ENCODE measurements at places on chromosomes 1 and 21.
A peak's percentile ranks its signal among the peaks of the same experiment; 100 is the strongest.

DNA sequence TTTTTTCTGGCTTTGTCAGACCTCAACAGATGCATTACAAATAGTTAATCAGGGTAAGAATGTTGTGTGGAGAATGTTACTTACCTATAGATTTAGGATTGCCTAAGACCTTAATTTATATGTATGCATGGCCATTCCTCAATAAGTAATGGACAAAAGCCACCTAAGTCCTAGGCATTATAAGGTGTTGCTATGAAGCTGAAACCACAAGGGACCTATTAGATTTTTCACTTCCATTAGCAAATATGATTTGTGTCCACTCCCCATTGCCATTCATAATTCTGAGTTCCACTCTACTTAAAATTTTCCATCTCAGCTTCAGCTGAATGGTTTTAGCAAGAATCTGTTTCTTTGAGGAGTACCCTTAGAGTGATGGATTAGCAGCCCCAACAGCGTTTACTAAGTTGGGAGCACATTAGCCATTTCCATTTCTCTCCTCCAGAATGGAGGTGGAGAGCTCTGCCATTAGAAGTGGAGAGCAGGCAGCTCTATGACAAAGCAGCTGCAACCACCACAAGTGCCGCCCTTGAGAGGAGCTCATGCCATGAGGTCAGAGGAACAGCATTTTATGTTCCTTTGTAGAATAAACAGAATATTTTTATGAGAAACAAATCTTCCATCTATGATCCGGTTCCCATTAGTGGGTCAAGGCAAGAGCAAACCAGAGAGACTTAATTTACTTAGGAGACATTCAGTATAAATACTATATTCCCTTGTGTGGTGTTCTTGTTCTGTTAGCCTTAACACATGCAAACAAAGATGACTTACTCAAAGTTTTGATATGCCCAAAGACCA is 28.9 kb upstream of the C1orf87 start:
- DNase-seq = peak; percentile 2

DNA sequence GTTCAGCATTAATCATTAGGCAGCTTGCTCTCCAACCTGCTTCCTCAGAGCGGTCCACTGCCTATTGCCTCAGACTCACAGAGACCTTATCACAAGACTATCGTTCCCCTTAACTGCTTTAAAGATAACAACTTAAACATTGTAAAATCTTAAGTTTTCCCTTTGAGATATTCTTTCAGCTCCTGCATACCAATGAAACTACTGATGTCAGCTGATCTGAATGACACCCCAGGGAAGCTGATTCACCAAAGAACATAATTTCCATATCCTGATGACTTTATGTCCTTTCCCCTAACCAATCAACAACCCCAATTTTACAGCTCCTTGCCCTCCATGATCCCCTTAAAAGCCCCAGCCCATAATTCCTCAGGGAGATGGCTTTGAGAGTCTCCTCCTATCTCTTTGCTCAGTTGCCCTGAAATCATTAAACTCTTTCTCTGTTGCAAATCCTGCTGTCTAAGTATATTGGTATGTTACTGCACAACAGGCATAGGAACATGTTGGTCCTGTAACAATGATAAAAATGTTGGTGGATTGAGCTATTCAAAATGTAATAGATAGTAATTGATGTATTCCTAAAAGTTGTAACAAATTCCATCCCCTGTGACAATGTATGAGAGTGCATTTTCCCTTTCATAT is 621.4 kb upstream of the RGS18 start:
- DNase-seq = no peak

DNA sequence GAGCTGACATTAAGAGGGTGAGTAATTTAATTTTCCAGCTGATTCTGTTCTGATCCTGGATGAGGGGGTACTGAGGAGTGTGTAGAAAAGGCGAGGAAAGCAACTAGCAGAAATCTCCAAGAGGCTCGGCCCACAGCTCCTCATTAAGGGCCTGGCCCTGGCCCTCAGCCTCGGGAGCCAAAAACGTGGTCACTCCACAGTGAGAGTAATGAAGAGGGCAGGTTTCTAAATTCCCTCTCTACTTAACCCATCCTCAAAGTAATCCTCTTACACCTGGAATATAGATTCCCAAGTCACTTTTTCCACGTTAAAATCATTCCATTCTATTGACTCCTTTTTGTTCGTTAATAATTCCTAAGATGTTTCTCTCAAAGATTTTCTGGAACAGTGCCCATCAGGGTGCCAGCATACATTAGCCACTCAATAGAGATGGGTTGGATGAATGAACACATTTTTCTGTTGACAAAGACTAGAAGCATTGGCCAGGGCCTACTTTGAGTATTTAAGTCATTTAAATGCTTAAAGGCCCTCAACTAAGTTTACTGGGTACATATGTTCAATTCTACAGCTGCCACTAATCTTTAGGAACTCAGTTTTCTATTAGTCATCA is 1.1 kb upstream of the COL11A1 start:
- no peak for DNase-seq

- no peak for DNase-seq
These were observed 25.3 kb upstream of the VAMP3 start for GRCh38 chr1:7745783-7746182.

DNA sequence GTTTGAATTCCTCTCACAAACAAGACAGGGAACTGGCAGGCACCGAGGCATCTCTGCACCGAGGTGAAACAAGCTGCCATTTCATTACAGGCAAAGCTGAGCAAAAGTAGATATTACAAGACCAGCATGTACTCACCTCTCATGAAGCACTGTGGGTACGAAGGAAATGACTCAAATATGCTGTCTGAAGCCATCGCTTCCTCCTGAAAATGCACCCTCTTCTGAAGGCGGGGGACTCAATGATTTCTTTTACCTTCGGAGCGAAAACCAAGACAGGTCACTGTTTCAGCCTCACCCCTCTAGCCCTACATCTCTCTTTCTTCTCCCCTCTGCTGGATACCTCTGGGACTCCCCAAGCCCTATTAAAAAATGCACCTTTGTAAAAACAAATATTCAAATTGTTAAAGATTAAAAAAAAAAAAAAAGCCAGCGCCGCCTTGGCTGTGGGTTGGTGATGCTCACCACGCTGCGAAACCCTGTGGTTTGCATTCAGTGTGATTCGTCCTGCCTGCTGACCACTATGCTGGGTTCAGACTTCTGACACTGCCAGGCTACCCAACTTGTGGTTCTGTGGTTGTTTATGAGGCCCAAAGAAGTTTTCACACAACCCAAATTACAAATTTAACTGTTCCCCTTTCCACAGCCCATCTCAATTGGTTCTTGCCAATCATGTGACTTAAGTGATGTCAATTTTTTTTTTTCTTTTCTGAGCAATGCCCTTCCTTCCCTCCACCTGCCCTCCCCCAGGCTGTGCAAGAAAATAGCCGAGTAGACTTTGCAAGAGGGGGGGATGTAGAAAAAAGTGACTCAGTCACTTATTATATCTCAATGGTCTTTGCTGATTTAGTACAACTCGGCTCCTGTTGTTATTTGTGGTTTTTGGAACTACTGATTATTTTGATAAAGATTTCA is at the start of gene RUNX1:
Gene RUNX1 (minus strand): TSS at position 597 of the 912 bp plus-strand sequence.
- peak; percentile 96 for DNase-seq

- no peak for DNase-seq
These were observed 3.5 kb upstream of the FCMR start for GRCh38 chr1:206925106-206925736.

GRCh38 chr21:29125979-29126378 is 4.5 kb upstream of the MAP3K7CL start:
- no peak for DNase-seq

DNA sequence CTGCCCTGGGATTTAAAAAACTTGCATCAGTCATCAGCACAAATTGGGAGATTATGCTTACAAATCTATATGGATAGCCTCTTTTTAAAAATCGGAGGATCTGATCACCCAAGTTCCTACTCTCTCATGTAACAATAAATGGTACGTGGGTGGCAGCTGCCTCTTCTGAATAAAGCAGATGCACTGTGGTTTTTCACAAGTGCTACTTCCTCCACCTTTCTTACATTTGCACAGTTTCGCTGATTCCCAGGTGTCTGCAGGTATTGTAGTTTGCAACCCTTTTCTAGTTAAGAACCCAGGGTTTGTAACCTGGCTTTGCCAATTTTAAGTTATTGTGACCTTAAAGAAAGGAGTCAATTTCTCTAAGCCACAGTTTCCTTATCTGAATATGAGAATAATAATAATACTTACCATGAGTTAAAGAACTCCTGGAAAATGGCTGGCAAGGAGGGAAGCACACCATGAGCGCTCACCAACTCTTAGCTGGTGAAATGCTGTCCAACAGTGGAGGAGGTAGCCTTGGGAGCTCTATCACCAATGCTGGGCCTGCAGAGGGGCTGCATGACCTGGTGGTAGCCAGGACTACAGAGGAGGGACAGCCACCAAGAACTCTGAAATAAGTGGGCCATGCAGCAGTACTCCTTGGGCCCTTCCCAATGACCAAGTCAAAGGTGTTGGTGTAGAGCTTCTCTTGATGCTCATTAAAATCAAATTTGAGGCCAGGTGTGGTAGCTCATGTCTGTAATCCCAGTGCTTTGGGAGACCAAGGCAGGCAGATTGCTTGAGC is 30.2 kb upstream of the KCNA2 start:
- no peak for DNase-seq

All from fibroblast of lung (primary cell).